ENCODE measurements at places on chromosomes 11 and 22. TPM values are rescaled to one million over a fixed set of nuclear protein-coding genes. Genes with fewer than 3 reads are reported as not detected.

The CCDC90B gene
- 37.6 TPM for total RNA-seq

The GPR83 gene
- total RNA-seq = not detected

The CBLIF gene
- not detected for total RNA-seq

The OLFML1 gene
- 11.5 TPM for total RNA-seq

The RASGRP2 gene
- total RNA-seq = 27.5 TPM

The SCUBE1 gene
- 6.9 TPM for total RNA-seq

The RASL10A gene
- not detected for total RNA-seq

The TRPM5 gene
- total RNA-seq = not detected

- DNase-seq = no peak
Measured at GRCh38 chr11:2140411-2141400, 1.5 kb upstream of the IGF2 start.

- DNase-seq = no peak
Measured at GRCh38 chr22:37640591-37641560, 1.4 kb downstream of the SH3BP1 start.

GRCh38 chr11:41954034-41954433, 494.6 kb upstream of the LRRC4C start:
- DNase-seq = no peak

GRCh38 chr22:49748514-49748913, 79.2 kb downstream of the BRD1 start:
- DNase-seq = no peak

- DNase-seq = no peak
Measured at GRCh38 chr11:33907421-33907820, 15.5 kb upstream of the LMO2 start.

GRCh38 chr22:36206255-36206654, 4.6 kb upstream of the APOL4 start:
- no peak for DNase-seq

GRCh38 chr11:119368121-119369034, 13.1 kb downstream of the USP2 start:
- DNase-seq = no peak

GRCh38 chr11:6377902-6378639, 12.2 kb upstream of the SMPD1 start:
- DNase-seq = no peak

- DNase-seq = no peak
Measured at GRCh38 chr11:27217948-27218420, 145.0 kb downstream of the CCDC34 start.

DNA sequence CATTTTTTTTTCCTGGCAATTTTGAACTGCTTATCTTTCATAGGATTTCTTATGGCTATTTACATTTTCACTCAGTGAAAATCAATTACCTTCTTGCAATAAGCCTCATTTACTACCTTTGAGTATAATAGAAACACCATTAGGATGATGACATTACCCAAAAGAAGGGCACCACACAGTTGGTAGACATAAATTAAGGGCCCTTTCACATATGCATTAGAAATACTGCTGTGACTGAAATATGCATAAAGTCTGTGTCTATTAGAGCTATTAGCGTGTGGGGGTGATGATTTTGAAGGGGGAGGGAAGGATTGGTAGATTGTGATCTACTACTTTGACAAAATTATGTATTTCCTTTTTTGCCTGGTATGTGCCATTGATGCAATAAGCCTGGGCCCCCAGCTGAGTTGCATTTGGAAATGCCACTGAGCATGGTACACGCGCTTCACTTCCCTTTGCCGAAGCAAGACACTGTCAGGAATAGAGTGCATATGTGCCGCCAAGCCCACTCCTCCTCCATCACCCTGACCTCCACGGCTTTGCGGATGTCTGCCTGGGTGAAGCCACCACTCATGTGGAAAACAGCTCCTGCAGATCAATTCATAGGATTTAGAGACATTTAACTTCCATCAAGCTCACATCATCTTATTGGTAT, 339.3 kb downstream of the DCDC1 start:
- no peak for DNase-seq

DNA sequence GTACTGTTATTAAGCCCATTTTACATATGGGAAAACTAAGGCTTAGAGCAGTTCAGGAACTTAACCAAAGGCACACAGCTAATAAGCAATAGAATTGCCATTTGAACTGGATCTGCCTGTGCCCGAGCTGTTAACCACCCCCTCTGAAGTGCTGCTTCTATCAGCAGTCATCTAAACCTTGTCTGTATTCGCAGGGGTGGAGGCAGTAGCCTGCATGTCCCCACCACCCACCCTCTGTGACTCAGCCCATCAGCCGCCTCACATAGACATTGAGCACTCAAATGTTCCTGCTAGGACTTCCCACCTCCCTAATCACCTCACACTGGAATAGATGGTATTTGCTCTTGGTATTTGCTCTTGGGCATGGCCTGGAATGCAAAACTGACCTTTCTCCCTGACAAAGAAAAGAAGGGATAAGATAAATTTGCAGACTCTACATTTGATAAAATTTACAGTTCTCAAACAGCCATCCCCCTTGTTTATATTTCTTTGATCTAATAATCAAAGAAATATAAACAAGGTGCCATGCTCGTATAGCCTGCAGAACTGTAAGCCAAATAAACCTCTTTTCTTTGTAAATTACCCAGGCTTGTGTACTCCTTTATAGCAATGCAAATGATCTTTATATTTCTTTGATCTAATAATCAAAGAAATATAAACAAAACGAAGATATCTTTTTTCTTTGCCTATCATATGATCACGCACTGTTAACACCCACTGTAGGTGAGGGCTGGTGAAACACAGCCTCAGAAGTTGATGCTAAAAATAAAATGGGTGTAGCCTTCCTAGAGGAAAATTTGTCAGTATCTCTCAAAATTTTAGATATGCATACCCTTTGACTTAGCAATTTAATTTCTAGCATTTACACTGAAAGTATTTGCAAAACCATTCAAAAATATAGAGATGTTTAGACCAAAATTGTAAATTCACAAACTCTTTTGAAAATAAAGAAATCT, 15.9 kb downstream of the DKK3 start:
- DNase-seq = peak; percentile 80

DNA sequence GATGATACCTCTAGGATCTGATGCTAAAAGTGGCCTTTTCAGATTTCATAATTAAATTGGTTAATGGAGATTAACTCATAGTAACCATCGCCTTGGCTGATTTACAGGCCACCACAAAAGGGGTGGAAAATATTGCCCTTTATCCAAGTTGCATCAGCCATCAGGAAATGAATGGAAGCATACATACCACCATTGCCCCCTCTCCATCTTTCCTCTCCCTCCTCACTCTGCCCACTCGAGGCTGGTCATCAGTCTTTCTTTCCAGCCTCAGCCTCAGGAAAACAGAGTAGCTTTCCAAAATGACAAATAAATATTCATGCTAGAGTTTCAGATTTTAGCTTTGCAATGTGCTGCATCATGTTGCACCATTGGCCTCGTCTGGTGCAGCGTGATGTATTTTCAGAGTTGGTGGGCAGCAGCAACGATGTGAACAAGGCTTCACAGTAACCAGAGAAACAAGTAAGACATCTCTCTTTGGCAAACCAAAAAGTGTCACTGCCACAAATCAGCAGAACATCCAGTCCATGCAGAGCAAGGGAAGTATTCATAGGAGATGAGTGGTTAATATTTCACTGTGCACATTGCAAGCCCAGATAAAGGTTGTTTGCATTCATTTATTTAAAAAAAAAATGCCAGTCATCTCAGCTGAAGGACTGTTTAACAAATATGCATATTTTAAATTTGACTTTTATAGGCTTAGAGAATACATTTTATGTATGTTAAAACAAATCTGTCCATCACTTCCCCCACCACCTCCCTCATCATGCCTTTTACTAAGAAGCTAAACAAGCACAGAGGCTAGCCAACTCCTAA, 136.7 kb upstream of the FAT3 start:
- DNase-seq = no peak

GRCh38 chr11:66919923-66920322, 38.3 kb downstream of the PC start:
- DNase-seq = no peak

GRCh38 chr11:81420668-81421250, 1312.9 kb downstream of the FAM181B start:
- DNase-seq = no peak

- DNase-seq = no peak
Measured at GRCh38 chr11:7688238-7688826, 15.0 kb upstream of the CYB5R2 start.

All from vagina (tissue), 2 donors.